ENCODE measurements at places on chromosomes 13 and 19.

- DNase-seq, result no peak
Observed at GRCh38 chr19:48950830-48951519, 3.7 kb upstream of the BAX start.

- no peak for DNase-seq
Observed at GRCh38 chr19:30093966-30094755, 152.1 kb downstream of the URI1 start.

DNA sequence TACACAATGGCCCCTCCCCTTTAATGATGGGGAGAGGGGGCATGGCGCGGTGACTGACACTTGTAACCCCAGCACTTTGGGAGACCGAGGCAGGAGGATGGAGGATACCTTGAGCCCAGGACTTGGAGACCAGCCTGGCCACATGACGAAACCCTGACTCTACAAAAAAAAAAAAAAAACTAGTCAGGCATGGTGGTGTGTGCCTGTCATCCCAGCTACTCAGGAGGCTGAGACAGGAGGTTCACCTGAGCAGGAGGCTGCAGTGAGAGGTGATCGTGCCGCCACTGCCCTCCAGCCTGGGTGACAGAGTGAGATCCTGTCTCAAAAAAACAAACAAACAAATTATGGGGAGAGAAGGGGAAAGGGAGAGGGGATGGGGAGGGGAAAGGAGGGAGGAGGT is 13.8 kb upstream of the ZBTB7A start:
- no peak for DNase-seq

DNA sequence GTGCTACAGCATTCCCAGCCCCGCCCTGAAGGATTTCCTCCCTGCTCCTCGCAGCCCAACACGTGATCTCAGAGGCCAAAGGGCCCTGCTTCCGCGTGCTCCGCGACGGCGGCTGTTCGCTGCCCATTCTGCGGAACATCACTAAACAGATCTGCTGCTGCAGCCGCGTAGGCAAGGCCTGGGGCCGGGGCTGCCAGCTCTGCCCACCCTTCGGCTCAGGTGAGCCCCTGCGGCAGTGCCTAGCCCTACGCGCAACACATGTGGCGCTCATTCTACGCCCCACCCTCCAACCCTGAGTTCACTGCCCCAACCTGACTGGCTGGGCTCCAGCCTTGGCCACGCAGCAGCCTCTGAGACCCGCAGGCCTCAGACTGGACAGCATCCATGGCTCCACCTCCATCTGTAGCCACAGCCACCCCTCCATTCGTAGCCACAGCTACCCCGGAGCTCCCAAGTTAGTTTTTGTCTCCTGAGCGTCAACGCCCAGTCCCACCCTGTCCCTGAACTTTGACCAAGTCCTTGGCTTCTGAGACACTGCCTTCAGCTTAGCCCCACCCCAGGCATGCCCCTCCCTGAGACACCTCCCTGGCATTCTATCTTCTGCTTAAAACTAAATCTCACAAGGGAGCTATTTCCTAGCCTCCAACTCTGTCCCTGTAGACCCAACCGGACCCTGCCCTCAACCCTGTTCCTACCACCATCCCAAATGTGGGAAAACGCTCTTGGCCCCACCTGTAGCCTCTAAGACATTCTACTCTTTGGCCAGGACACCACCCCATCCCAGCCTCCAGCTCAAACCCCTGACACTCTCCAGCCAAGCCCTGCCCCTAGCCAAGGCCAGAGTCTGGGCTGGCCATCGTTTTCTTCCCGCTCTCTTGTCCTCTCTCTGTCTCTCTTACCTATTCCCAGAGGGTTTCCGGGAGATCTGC is 6.4 kb downstream of the LTBP4 start:
- no peak for DNase-seq

DNA sequence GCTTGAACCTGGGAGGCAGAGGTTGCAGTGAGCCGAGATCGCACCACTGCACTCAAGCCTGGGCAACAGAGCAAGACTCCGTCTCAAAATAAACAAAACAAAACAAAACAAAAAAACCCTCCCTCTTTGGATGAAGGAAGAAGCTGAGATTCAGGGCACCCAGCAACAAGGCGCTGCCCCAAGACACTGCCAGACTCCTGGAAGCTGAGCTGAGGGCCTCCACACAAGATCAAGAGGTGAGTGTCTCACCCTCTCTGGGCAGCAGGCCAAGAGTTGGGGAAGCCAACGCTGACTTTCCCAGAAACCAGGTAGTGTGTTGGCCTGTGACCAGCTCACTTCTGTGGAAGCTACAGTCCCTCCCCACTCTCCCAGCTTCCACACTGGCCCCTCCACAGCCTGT is 3.7 kb upstream of the TYROBP start:
- no peak for DNase-seq

GRCh38 chr13:113959198-113959597 is 14.7 kb downstream of the C13orf46 start:
- DNase-seq, result no peak

DNA sequence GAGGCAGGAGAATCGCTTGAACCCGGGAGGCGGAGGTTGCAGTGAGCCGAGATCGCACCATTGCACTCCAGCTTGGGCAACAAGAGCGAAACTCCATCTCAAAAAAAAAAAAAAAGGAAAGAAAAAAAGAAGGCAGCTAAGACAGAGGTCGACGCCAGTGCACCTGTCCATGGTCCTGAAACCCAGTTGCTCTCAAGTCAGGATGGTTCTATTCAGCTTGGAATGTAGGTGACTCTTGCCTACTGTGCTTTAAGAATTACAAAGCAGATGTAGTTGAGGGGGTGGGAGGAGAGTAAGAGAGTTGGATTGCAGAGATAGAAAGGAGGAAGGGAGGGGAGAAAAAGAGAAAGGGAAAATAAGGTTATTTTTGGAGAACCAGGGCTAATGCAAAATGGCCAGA is 18.7 kb downstream of the CACNG7 start:
- no peak for DNase-seq

- DNase-seq, result no peak
Observed at GRCh38 chr19:13718733-13719132, 45.6 kb upstream of the MRI1 start.

GRCh38 chr13:52827839-52828238 is 20.6 kb downstream of the PCDH8 start:
- DNase-seq, result no peak

DNA sequence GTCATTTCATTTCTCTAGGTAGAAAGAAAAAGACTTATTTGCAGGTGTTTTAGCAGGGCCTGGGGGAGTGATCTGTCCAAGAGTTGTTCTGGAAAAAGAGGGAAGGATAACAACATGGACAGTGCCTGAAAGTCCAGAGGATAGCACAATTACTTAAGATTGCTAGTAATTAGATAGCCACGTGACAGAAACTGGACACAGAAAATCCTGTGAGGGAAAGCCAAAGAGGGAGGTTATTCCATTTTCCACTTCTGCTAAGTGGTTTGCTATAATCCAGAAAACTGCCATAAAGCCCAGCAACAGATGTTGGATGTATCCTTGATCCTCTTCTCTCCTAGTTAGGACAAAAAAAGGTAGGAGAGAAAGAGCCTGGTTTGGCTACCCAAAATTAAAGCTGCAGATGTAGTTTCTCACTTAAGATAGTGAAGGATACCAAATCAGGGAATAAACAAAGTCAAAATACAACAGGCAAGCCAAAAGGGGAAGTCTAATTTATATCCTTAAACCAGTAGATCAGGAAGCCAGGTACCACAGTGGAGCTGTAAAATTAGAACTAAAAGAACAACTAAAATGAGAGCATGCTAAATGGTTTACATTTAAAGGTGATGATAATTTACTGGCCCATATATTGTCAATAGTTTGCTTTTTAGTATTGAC is 140.2 kb downstream of the VWA8 start:
- DNase-seq, result no peak

GRCh38 chr13:93418398-93418797 is 191.8 kb downstream of the GPC6 start:
- no peak for DNase-seq

DNA sequence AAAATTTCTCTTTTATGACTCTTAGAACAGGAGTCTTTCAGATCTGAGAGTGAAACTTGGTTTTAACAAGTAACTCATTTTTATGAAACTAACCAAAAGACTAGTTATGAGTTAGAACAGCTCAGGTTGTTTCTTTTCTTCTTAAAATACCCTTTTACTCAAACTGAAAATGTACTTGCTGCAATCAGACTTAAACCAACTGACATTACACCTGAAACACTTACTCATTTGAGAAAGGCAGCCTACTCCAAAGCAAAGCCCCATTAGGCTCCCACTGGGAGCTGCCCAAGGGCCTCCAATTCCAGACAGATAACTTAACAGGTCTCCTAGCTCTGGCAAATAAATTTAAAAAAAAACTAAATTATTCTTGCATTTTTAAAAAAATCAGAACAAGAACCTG is 3.6 kb downstream of the FOXO1 start:
- DNase-seq, result peak; percentile 82

DNA sequence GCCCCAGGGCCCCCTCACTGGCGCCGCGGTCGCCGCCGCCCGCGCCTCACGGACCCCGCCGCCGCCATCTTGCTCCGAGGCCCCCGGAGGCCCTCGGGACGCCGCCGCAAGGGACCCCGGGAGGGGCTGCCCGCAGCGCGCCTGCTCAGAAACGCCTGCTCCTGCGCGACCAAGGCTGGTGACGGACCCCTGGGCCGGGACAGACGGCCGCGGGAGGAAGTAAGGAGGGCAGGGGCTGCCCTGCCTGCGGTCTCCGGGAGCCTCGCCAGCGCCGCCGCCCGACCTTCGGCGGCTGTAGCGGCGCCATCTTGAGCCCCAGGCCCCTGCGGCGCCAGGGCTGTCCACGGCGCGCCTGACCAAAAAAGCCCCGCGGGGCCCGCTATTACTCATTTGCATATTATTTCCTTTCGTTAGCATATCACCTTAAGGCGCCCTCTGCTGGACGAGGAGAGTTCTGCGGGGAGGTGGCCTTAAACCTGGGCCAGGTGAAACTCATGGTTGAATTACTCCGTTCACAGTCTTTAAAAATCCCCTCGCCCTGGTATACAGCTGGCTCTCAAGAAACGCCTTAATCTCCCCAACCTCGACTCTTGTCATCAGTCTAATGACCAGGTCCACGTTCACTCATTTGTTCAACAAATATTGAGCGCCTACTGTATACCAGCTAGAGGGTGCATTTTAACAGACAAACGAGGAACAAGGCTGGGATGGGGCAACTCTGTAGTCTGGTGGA is at the start of gene REXO1:
Gene REXO1, minus strand, starts transcription at position 85 of the 733 bp plus-strand sequence. CDS start 125 bp downstream, outside the sequence.
- peak; percentile 97 for DNase-seq

GRCh38 chr13:50995854-50996253 is 86.3 kb downstream of the RNASEH2B start:
- no peak for DNase-seq

DNA sequence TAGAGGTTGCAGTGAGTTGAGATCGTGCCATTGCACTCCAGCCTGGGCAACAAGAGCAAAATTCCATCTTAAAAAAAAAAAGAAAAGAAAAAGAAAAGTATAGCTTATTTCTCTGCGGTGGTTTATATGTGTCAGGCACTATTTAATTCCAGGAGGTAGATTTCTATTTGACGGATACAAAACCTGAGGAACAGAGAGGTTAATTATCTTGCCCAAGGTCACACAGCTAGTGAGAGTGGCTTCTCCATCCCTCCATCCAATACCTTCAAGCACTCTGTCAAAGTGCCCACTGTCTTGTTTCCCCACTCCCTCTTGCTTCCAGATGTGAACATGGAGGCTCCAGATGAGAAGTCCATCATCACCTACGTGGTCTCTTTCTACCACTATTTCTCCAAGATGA is 34.8 kb downstream of the SPTBN4 start:
- no peak for DNase-seq

GRCh38 chr13:113991676-113992179 is 17.9 kb upstream of the C13orf46 start:
- no peak for DNase-seq

DNA sequence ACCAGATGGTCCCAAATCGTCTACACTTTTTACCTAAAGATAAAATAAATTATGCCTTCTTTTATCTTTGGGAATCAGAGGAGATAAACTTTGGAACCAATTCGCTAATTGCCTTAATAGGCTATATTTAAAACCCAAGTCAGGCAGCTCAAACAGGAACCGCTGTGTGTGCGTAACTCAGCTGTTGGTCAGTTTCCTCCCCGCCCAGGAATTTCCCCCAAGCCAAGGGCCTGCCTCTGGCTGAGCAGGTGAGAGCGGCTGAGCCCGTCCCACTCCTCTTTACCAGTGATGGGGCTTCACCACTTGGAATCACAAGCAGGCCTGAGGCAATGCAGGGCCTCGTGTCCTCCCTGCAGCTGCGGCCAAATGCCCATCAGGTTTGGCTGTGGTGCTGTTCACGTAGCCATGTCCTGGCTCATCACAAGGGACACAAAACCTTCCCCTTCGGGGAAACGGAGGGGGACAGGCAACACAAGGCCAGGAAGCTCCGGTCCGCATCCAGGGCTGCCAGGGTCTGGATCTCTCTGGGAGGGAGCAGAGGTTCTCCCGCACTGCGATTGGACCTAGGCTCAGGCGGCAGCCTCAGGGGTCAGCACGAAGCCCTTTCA is 503 bp upstream of the SLC7A9 start:
- DNase-seq, result no peak

- no peak for DNase-seq
Observed at GRCh38 chr13:33639158-33639557, 178.8 kb upstream of the RFC3 start.

- DNase-seq, result no peak
Observed at GRCh38 chr19:38650172-38650775, 2.8 kb downstream of the ACTN4 start.

DNA sequence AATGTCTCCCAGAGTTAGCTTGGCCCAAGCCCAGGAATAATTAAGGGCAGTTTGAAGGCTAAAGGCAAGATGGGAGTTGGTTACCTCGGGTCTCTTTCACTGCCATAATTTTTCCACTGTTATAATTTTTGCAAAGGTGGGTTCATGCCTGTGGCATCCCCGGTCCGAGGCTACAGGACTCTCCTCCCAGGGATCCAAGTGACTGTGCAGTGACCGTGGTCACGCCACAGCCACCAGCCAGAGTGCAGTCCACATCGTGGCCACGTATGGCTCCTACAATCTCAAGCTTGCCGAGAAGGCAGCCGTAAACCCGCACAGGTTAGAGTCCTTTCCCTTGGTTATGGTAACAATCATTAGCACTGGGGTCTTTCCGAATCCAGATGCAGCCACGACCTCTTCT is 36.8 kb downstream of the C13orf46 start:
- DNase-seq, result no peak

GRCh38 chr13:65787082-65787481 is 1443.1 kb downstream of the PCDH9 start:
- no peak for DNase-seq

DNA sequence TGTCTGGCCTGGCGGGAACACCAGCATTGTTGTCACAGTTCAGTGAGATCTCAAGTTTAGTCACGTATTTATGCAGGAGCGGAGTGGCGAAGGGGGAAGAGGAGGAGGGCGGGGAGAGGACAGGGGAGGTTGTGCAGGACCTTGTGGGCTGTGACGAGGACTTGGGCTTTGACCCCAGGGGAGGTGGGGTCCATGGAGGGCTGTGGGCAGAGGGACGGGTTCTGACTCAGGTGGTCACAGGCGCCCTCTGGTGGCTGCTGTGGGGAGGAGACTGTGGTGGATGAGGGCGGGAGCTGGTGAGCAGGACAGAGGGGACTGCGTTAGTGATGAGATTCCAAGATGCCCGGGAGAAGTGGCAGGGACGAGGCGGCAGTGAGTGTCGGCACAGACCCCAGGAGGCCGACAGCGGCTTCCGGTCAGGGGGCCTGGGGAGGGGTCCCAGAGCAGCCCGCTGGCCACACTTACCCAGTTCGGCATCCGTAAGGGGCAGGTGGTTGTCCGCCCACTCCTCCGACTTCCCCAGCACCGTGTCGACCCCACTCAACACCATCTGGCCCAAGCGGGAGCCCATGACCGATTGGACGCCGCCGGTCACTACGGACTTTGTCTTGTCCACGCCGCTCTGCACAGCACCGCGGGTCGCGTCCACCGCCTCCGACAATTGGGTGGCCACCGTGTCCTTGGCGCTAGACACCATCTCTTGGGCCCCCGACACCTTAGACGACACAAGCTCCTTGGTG is 15.7 kb downstream of the PLIN3 start:
- DNase-seq, result peak; percentile 79
